ENCODE measurements at places on chromosomes 4 and X. TPM values are rescaled to one million over a fixed set of nuclear protein-coding genes. Genes with fewer than 3 reads are reported as not detected.

DNA sequence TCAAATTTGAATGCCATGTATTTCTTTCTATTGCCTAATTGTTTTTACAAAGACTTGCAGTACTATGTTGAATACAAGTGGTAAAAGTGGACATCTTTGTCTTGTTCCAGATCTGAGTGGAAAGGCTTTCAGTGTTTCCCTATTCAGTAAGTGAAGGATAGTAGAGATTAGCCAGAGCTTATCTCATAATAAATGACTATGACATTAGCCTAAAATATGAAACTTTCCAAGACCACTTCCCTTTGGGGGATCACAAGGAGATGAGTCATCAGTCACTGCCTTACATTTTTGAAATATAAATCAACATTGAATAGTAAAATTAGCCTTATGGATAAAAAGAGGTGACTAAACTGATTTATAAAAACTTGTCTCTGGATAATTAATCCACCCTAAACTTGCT, 554.1 kb upstream of the MAGEB2 start:
- DNase-seq, result peak; percentile 83

GRCh38 chr4:7207628-7208231, 15.4 kb downstream of the SORCS2 start:
- peak; percentile 72 for DNase-seq

DNA sequence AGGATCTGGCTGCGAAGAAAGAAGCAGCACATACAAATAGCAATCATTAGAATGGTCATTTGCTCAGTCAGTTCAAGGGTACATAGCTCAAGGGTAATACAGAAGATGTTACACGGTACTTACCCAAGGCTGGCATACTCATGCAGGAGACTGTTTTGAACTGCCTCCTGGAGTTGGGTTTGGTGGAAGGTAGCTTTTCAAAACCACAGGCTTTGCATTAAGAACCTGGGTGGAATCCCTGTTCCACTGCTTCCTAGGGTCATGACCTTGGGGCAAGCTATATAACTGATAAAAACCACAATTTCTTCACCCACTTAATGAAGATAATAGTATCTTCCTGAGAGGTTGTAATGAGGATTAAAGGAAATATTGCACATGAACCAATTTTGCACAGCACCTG, 36.5 kb downstream of the TBC1D9 start:
- no peak for DNase-seq

GRCh38 chr4:102623622-102624021, 122.5 kb downstream of the NFKB1 start:
- DNase-seq, result peak; percentile 73

- no peak for DNase-seq
Observed at GRCh38 chr4:69849297-69849696, 10.6 kb downstream of the SULT1E1 start.

DNA sequence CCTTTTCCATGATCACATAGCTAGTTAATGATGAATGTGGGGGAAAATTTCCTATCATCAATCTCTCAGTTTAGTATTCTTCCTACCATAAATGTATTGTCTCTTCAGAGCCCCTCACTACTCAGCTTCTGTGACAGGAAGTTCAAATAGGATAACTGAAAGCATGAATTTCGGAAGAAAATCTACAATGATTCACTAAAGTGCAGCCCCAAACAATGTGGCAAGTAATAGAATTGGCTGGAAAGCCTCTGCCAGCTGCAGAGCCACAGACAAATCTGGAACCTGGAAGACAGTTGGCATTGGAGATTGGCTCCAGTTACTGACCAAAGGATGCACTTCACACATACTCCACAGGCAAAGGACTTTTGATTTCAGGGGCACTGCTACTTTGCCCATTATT, 35.2 kb downstream of the EGF start:
- no peak for DNase-seq

- no peak for DNase-seq
Observed at GRCh38 chr4:6876440-6876839, 33.2 kb upstream of the TBC1D14 start.

DNA sequence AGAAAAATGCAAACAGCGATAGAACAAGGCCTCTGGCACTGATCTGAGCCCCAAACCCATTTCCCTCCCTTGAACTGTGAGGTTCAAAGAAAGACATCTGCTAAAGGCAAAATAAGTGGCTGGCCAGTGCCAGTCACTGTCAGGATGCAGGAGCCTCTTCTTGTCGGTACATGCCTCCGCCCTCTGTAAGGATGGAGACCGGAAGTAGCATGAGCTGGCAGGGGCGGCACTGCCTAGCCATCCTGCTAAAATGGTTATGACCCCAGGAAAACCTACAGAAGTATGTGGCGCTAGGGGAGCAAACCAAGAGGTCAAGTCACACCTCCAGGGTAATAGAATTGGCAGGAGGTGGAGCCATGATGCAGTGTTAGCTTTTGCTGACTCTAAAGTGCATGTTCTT, 180.3 kb downstream of the DCLK2 start:
- no peak for DNase-seq

DNA sequence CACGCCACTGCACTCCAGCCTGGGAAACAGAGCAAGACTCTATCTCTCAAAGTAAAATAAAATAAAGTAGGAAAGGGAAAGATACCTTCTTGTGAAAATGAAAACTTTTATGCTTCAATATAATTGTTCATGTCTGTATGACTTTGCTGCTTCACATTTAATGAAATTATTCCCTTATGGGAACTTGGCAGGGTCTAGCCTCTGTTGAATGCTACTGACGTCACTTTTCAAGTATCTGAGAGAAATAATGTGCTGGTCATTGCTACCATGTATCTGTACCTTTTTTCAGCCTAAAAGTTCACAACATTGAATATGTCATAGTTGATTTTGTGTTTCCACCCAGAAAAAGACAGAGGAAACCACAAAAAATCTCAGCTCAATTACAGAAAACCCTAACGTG, 65.2 kb downstream of the PRDM5 start:
- DNase-seq, result peak; percentile 40

Gene FGG
- polyA plus RNA-seq, result not detected

Gene CTAG2
- not detected for polyA plus RNA-seq

Gene SMIM43
- polyA plus RNA-seq, result 2.5 TPM

Gene IL21
- not detected for polyA plus RNA-seq

Gene SMIM31
- polyA plus RNA-seq, result not detected

Measured in fibroblast of lung (primary cell).